ENCODE measurements at places on chromosomes 12 and 14.
A peak's percentile ranks its signal among the peaks of the same experiment; 100 is the strongest.

GRCh38 chr12:93166541-93167307 lies 211.0 kb upstream of the NUDT4 start:
- DNase-seq = no peak

DNA sequence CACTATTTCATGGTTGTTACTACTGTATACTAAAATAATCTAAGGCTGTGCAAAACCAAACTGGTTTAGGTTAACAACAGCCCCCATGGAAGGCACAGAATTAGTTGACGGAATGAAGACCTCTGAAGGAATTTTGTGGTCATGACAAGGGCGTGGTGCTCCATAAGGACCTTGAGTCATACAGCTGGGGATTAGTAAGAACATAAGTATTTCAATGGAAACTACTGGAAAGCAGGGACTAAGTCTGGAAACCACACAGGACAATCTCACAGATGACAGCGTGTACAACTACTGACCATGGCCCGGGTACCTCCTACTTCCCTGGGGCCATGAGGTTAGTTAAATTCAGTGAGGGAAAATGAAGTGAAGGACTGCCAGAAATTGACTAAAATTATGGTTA lies 98.5 kb upstream of the PLEKHA5 start:
- peak; percentile 34 for DNase-seq

DNA sequence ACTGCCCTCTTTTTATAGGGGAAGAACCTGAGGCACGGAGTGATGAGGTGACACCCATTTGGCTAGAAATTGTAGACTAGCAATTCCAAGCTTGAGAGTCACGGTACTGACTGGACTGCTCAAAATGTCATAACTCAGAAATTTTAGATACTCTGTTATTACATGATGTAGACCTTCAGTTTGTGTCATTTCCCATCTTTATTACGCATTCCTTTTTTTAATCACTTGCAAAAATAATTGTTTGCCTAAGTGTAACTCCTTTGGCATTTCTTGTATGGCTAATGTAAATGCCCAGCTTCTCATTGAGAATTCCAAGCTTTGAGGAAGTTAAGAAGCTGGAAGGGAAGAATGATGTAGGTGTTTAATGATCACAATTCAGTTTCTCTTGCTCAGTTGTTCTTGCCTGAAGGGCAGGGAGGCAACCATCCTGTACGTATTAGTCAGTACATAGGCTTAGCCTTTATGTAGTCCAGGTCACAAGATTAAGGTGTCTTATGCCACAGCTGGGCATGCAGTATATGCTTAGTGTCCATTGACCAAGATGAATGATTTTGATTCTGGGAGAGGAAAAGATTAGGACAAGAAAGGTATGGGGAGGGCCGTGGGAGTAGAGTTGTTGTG lies 68.2 kb upstream of the EVL start:
- no peak for DNase-seq

DNA sequence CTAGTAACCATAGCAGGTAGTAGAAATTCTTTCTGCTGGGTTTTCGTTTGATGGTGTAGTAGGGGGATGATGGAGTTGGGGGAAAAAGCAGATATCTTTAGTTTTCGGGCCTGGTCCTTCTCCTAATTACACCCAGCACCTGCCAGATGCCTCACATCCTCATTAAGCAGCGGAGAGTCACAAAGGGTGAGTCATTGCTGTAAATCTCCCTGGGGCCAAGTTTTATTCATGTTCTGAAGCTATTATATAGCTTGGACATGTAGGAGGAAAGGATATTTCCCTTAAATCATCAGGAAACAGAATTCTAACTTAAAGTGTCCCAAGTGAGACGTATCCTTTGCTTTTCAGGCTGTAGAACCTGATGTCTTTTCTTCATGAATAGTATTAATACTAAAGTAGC lies 4.9 kb upstream of the NECAP1 start:
- DNase-seq = no peak

Measured in 8988T (cell line).